ENCODE measurements at places on chromosomes 3 and 15.

DNA sequence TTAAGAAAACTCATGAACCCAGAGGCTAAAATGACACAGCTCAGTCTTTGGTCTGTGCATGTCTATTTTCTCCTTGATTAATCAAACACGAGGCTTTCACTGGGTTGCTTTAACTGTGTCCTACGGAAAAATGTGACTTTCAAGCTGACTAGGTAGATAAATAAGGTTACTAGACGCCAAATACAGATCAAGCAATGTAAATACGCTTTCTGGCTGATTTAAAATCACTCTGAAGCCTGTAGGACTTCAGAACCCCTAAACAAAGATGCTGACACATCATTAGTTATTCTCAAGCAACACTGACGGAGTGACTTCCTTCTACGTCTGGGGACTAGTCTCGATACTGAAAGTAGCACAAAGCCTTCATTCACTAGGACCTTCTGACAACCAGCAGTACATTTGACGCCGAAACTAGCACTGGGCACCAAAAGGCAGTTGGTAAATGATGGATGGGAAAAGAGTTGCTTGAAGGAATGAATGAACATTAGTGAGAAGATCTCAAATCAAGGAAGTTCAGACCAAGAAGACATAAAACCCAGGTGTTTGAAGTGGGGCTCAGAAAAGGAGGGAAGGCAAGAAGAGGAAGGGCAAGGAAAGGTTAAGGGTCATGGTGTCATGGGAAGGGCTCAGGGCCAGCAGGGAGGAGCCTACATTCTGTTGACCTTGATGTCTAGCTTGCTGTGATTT lies 67.1 kb upstream of the CDV3 start:
- peak; percentile 62 for DNase-seq

DNA sequence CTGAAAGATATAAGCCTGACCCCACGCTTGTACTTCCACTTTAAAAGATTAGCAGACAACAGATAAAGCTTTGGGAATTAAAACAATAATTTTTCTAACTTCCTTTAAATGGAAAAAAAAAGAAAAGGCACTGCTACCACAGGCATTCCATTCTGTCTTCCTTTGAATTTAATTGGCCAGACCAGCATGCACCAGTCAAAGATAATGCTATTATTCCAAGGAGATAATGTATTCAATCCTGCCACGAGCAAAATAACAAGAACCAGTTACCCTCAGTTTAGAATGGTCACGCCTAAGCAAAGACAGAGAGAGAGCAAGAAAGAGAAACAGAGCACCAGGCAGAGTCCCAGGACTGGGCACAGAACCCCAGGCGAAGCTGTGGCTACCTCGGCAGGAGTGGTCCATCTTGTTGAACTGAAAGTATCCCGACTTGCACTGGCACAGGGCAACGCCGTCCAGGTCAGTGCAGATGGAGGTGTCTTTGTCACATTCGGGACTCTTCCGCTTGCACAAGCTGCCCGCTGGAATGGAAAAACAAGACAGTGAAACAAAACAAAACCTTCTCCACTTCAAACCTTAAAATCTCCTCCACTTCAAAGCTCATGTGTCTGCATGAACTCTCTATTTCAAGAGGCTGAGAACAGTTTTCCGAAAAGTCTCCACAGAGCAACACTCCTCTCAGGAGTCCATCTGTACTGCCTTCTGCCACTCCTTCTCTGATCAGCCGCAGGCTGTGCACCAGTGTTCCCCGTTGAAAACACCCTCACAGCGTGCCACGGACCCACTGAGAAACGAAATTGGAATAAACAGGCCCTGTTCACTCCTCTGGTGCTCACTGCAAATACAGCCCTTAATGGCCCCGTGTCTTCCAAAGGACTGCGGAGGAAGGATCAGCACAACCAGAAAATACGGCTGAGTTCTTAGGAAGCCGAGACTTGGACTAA lies 58.2 kb downstream of the HEG1 start:
- no peak for DNase-seq

DNA sequence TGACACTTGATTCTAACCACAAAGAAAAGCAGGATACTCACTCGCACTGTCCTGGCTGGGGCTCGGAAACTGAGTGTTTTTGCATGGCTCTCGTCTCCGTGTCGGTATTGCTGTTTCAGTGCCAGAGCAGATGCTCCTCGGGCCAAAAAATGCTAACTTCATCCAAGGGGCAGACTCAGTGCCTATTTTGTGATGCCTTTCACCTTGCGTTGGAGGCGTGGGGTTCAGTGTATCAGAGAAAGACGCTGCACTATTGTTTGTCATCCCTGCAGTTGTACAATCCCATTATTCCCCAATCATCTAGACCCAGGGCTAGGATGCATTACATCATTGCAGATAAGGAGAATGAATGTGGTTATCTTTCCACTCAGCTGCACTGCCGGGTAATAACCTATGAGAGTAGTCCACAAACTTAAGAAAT lies 1.4 kb downstream of the CACNA2D3 start:
- no peak for DNase-seq

- DNase-seq = no peak
These were observed 168.5 kb downstream of the MECOM start for GRCh38 chr3:169494982-169495381.

GRCh38 chr3:147197739-147198138 lies 208.6 kb downstream of the ZIC4 start:
- no peak for DNase-seq

- peak; percentile 89 for DNase-seq
These were observed 30.2 kb upstream of the FURIN start for GRCh38 chr15:90838139-90838538.

DNA sequence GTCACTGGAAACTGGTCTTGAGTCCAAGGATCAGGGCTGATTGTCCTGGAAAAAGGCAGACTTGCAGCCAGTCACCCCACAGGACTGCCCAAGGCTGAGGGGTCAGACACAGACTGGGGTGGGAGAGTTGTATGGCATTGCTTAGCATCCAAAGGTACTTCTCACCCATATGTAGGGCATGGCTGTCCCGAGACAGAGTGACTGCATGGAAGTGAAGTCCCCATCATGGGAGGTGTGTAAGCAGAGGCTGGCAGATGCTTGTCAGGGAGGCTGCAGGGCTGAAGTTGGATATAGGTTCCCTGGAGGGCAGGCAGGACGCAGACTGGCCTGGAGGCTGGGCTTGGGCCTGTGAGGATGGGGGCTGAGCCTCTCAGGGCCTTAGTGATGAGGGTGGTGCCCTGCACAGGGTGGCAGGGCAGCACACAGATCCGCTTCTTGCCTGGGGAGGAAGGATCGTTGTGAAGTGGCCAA lies 31.1 kb downstream of the PSTPIP1 start:
- no peak for DNase-seq

GRCh38 chr15:80586161-80586560 lies 108.9 kb upstream of the ABHD17C start:
- DNase-seq = no peak

- DNase-seq = peak; percentile 9
These were observed 14.5 kb upstream of the ISLR start for GRCh38 chr15:74158855-74159650.

- DNase-seq = no peak
These were observed 301.0 kb upstream of the TBL1XR1 start for GRCh38 chr3:177498037-177498857.

DNA sequence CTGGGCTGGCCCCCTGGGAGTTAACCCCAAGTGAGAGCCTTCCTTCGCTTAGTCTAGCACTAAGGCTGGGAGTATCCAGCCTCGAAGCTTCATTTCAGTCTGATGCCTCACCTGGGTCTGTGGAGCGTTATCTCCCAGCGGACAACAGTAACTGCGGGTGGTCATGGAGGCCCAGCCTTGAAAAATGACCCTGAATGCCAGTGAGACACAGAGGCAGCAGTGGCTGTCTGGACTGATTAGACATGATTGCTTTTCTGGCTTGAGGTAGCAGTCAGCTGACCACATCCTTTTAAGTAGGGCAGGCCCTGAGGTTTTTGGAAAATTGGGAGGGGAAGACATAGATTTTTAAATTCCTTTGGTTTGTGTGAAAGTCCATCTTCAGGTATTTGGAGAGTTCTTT lies 28.2 kb upstream of the TRIM59 start:
- DNase-seq = no peak

- no peak for DNase-seq
These were observed 60.6 kb upstream of the GOLGA8B start for GRCh38 chr15:34644061-34644460.

GRCh38 chr15:74250266-74250665 lies 14.1 kb downstream of the CCDC33 start:
- no peak for DNase-seq

DNA sequence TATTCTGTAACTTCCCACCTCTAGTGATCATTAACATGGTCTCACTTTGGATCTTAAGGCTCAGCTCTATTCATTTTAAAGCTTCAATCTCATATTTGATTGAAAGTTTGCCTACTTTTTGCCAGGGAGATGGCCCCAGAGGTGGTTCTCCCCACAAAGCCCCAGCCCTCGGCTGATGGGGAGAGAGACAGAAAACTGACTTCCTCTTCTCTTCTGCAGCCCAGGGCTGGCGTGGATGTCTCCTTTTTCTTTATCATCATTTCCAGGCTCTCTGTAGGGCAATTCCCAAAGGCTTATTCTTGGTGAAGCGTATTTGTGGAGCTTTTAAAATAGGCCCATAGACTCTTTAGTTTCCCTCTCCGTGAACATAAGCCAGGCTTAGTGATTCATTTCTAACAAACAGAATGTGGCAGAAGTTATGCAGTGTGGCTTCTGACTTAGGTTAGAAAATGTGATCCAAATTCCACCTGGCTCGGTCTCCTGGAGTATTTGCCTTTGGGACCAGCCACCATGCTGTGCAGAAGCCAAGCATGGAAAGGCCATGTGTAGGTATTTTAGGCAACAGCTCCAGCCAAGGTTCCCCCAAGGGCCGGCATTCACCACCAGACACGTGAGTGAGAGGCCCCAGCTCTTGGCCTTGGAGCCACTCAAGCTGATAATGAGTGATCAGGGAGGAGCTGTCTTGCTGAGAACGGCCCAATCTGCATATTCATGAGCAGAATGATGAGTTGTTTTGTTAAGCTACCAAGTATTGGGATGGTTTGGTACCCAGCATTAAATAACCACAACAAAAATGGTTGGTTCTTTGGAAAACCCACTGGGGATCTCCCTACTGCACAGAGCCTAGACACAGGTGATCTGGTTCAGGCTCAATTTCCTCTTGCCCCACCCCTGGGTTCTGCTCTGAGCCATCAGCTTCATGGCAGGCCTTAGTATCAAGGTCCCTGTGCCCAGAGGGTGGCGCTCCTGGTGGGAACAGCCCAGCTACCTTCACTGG lies 353.2 kb upstream of the PROK2 start:
- DNase-seq = no peak
